ENCODE measurements at places on chromosomes 2 and 18.

- DNase-seq = no peak
These were observed 40.6 kb downstream of the CAPN13 start for GRCh38 chr2:30766666-30767065.

DNA sequence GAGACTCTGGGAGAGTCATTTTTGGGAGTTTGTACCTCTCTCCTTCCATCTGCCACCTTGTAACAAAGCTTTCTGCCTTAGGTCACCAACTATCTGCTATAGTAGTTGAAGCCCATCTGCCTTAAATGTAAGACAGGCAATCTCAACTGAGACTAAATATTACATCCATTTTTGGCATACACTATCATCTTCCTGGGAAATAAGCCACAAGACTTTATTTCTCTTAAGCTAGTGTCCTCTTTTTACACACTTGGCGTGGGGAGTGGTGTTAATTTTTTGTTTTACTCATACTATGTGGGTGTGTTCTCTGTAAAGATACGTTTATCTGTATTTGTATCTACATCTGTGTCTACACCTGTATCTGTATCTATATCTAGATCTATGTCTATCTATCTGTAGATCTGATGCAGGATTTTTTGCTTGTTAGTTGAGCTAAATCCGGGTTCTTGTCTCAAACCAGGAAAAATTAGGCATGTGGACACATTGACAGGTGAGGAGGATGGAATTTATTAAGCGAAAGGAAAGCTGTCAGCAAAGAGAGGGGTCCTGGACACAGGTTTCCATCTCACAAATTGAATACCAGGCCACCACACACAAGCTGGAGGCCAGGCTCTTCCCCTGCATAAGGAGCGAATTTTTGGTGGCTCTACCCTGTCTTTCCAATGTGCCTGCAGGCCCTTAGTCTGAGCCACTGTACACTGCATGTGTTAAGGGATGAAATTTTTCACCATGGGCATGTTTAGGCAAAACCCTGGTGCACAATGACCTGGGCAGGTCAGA is 64.8 kb upstream of the RND3 start:
- DNase-seq = no peak

GRCh38 chr18:55262021-55262560 is 302.8 kb upstream of the CCDC68 start:
- DNase-seq = no peak

- DNase-seq = no peak
These were observed 409.0 kb downstream of the SLC4A3 start for GRCh38 chr2:220036431-220036830.

DNA sequence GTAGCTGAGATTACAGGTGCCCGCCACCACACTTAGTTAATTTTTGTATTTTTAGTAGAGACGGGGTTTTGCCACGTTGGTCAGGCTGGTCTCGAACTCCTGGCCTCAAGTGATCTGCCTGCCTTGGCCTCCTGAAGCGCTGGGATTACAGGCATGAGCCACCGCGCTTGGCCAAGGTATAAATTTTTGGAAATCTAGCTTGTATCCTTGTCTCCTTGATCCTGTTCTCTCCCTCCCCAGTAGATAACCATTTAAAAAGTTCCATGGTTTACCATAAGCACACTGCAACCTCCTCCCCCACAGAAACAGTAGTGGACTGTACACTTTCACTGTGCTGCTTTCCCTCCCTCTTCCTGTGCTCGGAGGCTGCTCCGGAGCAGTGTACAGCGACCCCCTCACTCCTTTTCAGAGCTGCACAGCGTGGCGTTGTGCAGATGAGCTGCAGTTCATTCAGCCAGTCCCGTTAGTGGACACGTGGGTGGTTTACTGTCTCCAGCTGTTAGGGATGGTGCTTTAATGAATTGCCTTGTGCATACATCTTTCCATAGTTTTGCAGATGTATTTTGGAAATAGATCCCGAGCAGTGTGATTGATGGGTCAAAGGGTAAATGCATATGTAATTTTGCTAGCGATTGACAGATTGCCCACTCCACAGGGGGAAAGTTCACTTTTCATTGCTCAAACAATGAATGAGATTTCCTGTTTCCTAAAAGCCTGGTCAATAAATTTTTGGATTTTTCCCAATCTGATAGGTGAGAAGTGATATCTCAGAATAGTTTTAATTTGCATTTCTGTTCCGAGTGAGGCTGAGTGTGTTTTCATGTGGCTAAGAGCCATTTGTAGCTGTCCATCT is 14.8 kb downstream of the ASB1 start:
- DNase-seq = no peak

DNA sequence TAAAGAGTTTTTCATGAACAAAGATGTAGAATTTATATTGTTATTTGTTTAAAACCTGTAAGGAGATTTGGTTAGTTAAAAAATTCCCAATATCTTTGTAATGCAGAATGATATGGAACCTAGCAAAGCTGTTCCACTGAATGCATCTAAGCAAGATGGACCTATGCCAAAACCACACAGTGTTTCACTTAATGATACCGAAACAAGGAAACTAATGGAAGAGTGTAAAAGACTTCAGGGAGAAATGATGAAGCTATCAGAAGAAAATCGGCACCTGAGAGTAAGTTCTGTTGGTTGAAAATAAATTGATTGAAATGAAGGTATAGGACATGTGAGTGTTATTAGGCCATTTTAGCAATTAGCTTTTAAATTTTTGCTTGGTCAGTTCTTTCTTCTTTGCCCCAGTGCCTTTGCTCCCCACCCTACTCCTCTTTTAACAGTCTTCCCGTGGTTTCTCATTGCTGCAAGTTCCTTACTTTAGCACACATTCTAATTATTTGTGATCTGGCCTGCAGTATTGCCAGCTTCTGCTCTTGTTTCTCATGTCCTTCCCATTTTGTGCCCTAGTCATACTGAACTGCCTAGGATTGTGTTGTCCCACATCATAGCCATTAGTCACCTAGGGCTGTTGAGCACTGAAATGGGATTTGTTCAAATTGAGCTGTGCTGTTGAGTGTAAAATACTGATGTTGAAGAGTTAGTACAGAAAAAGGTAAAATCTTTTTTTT is 36.6 kb downstream of the VAPA start:
- DNase-seq = no peak
